ENCODE measurements at places on chromosomes 1 and 21.

GRCh38 chr1:200128944-200129879 is 101.7 kb downstream of the NR5A2 start:
- DNase-seq: peak; percentile 14

DNA sequence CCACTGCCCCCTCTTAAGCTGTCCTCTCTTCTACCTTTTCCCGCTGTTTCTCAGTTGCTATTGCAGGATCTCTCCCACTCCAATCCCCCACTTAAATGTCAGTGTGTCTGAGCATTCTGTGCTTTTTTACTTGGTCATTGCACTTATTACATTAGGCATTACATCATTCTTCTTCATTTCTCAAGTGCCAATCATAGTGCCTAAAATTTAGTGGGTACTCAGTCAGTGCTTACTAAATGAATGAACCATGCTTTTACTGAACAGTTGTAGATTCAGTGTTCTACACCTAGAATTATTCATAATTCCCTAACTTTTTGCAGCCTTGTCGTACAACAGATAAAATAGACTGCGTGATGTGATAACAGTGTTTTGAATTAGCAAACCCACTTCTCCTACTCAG is 19.4 kb downstream of the ARMH1 start:
- peak; percentile 18 for DNase-seq

DNA sequence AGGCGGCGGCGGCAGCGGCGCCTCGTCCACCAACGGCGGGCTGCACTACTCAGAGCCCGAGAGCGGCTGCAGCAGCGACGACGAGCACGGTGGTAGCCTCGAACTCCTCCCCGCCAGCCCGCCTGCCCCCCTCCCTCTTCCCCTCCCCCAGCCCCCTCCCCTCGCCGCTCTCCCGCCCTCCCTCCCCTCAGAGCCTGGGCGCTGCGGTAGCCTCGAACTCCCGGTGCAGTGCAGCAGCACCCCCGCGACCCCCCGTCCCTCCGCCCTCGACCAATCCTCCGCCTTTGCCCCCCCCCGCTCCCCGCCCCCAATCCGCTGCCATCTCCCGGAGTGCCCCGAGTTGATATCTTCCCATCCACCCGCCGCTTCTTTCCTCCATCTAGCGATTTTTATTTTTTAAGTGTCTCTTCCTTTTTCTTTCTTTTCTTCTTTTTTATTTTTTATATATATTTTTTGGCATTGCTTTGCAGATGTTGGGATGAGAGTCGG is 516 bp downstream of the RCOR3 start:
- peak; percentile 69 for DNase-seq

DNA sequence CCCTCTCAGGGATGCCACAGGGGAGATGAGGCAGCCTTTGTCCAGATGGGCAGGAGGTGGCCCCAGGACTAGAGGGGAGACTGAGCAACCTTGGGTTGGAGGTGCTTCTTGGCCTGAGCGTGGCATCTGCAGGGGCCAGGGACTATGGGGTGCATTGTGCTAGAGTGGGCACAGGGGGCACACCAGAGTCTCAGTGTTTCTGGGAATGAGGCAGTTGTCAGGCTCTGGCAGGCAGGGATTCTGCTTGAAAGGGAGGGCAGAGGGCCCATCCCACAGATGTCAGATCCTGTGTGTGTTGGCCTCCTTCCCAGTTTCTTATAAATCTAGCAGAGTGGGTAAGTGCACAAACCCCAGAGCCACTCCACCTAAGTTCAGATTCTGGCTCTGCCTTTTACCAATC is 13.7 kb downstream of the LGR6 start:
- DNase-seq: peak; percentile 77

DNA sequence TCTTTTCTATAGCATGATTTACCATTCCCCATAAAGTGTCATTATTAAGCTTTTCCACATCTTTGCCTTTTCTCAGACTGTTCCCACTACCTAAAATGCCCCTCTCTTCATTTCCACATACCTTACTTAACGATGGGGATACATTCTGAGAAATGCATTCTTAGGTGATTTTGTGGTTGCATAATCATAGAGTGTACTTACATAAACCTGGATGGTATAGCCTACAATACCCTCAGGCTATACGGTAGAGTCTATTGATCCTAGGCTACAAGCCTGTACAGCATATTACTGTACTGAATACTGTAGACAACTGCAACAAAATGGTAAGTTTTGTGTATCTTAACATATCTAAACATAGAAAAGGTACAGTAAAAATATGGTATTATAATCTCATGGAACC is 54.8 kb upstream of the MUTYH start:
- DNase-seq: no peak

Data from fibroblast of lung (primary cell).